ENCODE measurements at places on chromosomes 3 and 15.

DNA sequence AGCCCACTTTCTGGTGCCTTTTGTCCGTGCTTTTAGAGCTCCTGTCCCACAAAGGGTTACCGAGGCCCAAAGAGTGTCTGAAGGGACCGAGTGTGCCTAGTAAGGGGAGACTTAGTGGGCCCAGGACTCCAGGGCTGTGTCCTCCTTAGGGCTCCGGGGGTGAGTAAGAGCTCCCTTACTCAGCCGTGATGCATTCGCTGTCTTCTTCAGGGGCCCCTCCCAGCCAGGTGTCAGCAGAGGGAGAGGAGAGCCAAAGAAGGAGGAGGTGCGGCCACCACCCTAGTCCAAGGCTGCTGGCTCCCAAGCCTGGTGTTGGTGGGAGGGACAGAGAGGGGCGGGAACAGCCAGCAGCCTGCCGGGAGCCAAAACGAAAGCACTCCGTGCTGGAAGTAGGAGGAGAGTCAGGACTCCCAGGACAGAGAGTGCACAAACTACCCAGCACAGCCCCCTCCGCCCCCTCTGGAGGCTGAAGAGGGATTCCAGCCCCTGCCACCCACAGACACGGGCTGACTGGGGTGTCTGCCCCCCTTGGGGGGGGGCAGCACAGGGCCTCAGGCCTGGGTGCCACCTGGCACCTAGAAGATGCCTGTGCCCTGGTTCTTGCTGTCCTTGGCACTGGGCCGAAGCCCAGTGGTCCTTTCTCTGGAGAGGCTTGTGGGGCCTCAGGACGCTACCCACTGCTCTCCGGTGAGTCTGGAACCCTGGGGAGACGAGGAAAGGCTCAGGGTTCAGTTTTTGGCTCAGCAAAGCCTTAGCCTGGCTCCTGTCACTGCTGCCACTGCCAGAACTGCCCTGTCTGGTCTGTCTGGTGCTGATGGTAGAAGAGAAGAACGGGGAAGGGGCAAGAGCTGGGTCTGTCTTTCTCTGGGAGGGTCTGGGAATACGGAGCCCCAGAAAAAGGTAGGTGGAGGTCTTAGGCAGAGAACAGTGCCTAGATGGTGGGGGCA, at the start of gene IL17RC:
Gene IL17RC, plus strand, starts transcription at position 365 of the 947 bp plus-strand sequence. Its CDS starts 218 bp downstream, at position 583.
- DNase-seq = no peak

GRCh38 chr15:77874063-77874462, 203.4 kb downstream of the TBC1D2B start:
- no peak for DNase-seq

- no peak for DNase-seq
Observed at GRCh38 chr3:10708216-10708893, 107.7 kb upstream of the SLC6A11 start.

GRCh38 chr3:69273896-69274295, 112.0 kb downstream of the FRMD4B start:
- no peak for DNase-seq
